Hepatic stellate cell (primary cell): ENCODE measurements at places on chromosomes 5 and 9.

GRCh38 chr5:67561151-67561932, 364.7 kb upstream of the CD180 start:
- no peak for DNase-seq

DNA sequence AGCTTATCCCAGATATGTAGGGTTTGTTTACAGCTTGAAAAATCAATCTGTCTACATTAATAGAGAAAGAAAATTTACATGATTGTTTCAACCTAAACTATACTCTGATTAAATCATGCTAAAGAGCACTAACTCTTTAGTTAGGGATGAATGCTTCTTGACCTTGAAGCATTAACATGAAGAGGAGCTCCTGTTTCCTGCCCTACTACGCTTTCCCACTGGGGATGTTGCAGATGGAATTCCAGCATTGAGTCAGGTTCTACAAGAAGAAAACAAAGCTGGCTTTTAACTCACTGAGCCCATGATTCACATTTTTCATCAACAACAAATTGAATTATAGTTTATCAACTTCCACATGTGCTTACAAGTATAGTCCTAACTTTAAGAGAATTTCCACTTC, 471.3 kb downstream of the TMEM232 start:
- no peak for DNase-seq

DNA sequence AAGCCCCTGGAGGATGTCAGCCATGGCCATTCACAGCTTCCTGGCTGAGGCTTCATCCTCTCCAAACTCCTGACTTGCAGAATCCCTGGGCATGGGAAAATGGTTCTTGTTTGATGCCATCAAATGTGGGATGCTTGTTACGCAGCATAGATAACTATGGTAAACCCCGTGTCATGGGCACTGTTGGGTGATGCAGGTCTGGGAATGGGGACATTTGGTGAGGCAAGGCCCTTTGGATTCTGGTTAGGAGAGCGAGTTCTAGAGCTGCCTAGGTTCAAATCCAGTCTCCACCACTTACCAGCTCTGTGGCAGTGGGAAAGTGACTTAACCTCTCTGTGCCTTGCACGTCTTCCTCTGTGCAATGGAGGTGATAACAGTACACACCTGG, 41.7 kb upstream of the ANKRD33B start:
- DNase-seq, result no peak

GRCh38 chr5:103667068-103667467, 104.5 kb upstream of the NUDT12 start:
- no peak for DNase-seq

- DNase-seq, result no peak
Measured at GRCh38 chr9:36842560-36843530, 191.2 kb downstream of the PAX5 start.

DNA sequence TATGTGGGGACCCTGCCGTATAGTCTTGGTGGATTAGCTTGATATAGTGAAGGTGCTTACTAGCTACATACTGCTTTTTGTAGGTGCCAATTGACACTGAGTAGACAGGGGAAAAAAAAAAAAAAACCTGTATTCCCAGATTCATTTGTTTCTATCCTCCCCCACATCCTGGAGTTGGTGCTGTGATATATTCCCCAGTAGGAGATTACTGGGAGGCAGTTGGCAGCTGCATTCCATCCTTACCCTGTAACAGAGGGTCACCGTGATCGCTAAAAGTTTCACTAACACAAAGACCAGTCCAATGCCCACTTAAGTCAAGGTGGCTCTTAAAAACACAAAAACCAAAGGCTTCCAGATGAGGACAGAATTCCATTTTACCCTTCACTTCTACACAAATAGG, 27.4 kb upstream of the TOMM5 start:
- DNase-seq, result no peak

DNA sequence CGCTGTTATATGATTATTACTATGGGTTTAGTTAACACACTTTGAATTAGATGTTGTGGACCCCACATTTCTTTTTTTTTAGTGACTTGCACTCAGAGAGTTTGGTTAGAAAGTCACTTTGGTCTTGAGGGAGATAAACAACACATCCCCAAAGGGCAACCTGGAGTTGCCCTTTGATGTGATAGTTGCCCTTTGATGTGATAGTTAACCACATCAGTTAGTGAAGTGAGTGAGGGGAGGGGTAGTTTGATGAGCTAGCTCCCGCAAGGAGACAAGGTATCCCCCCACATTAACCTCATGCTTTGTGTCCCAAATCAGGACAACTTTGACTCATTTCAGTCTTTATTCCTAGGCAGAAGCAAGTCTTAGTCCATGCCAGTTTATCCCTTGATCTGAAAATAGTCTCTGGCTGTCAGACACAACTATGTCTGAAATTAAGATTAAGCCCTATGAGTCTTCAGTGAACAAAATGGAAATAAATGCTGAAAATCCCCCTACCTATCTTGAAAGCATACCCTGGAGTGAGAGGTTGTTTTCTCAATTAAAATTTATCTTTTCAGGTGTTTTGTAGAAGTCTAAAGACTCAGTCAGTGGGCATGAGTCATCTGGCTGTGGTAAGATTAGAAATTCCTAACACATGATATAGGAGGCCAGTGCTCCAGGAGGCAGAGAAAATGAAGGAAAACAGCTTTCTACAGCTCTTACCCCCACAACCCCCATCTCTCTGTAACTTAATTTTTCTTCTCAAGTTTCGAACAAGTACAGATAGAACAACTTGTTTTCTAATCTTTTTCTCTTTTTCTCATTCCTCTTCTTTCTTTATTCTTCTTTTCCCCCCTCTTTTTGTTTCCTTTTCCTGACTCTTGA, 208.9 kb upstream of the DMRTA1 start:
- peak; percentile 52 for DNase-seq

DNA sequence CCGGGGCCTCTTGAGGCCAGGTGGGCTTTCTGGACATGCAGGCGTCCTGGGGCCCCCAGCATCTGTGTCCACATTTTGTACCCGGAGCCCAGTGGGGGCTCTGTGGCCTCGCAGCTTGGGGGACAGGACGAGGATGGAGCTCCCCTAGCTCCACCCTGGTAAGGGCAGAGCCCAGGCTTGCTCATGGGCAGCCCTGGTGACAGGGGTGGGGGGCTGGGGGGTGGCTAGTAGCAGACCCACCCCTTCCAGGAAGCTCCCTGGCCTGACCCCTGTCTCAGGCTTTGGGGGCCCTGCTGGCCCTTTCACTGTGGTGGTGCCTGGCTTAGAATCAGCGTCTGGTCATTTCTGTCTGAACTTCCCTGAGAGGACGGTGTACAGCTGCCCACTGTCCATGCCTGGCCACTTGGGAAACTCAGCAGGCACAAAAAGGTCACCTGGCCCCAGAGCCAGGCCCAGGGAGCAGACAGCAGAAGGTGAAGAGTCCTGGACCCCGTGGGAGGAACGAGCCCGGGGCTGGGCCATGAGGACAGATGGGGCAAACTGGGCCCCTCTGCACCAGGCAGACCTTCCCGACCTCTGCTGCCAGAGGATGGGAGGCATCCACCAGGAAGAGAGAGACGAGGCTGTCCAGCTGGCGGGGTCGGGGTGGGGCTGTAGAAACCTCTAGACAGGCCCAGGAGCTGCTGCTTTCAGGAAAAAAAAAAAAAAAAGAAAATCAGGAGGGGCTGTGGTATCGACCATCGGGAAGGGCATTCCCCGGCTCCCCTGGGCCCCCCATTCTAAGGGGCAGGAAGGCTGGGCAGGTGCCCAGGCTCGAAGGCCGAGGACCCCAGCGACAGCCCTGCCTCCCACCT, 52.8 kb downstream of the EXD3 start:
- no peak for DNase-seq
